ENCODE measurements at places on chromosomes 3 and 15.

DNA sequence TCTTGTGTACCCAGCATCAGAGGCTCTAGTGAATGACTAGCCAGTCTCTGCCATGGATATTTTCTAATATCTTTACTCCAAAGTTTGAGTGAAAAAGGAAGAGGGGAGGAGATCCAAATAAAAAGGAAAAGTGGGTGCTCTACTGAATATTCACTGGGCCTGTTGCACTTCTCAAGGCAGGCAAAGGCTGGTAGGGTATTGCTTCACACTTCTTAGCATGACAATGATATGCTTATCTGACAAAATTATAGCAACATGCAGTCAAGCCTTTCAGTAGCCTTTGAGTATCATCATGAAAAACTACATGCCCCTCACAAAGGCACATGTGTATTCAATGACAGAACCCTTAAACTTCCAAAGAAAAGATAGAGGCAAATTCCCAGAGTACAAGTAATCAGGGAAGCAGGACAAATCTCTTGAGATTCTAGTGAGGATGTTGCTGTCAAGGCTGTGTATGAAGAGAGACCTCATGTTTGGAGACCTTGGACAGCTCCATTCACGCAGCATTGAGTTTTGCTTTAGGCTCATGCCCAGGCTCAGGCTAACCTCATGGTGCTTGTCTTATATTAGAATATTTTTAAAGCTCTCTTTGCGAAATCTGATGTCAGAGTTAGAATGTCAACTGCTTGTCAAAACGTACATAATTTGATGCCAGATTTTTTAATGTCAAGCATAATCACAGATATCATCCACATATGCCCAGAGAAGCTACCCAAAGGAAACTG, 506.9 kb downstream of the OCA2 start:
- no peak for DNase-seq

DNA sequence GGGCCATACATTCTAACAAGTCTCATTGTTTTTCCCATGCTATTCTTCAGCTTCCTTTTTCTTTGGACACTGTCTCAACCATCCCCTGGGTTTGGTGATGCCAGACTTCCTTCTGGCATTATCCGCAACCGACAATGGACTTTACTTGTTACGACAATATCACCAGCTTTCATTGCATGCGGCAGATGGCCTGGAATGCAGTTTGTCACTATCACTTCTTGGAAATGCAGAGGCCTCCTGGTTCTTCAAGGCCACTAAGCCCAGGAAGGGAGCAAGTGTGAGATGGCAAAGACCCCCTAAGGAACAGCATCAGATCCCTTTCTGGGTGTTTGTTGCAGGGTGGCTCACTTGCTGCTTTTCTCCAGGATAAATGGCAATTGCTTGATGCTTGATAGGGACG, 128.6 kb downstream of the PTPRG start:
- no peak for DNase-seq

DNA sequence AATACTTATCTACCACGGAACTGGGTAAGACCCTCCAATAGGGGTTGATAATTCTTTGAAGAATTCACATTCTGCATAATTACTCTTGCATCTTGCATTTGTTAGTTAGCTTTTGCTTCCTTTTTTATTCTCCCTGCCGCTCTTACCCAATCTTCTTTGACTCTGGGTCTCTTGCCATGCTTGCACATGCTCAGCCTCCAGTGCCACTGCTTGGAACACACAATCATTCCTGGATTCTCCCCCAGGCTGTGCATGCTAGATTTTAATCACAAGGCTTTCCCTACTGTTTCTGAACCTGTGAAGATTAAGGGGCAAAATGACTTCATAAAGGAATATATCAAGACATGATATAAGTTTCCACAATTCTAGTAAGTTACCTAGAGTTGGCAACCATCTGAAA, 133.1 kb downstream of the IL1RAP start:
- no peak for DNase-seq

DNA sequence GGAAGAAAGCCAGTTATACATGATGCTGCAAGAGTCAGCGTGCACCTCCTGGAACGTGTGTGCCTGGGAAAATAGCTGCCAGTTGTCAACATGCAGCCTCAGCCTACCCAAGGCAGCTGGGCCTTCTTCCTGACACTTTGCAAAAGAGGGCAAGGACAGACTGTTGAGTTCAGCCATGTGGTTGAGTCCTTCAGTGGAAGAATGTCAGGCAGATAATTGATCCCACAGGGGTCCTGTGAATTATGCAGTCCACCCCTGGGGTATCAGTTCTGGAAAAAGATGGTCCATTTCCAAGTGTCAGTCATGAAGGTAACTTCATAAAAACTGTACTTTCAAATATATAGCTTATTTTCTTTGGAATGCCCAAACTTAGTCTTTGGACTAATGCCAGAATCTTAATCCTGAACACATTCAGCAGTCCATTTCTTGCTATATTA, 79.6 kb downstream of the ARNT2 start:
- no peak for DNase-seq

DNA sequence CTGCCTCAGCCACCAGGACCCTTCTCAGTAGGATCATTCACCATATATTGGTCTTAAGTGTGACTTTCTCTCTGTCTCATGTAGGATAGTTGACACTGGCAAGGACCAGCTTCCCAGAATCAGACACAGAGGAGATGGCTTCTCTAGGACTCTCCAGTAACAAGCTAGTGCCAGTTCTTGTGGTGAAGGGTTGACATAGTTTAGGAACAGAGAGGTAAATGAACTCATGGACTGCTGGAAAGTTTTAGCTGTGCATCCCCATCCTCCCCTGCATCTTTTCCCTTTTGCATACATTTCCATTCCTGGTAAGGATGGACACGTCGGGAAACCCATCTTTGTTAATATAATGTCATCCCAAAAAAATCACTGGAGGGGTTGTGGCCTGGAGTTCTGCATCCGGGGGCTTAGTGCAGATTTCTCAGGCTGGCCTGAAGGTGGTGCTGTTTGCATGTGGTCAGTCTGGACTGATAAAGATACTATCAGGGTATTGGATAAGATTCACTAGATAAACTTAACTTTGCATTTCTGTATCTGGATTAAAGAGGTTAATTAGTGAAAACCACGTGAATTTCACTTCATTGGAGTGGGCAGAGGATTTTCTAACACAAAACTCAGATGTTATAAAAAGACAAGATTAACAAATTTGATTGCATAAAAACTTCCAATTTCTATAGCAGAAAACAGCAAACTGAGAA, 110.8 kb downstream of the TBC1D2B start:
- DNase-seq: peak; percentile 65

DNA sequence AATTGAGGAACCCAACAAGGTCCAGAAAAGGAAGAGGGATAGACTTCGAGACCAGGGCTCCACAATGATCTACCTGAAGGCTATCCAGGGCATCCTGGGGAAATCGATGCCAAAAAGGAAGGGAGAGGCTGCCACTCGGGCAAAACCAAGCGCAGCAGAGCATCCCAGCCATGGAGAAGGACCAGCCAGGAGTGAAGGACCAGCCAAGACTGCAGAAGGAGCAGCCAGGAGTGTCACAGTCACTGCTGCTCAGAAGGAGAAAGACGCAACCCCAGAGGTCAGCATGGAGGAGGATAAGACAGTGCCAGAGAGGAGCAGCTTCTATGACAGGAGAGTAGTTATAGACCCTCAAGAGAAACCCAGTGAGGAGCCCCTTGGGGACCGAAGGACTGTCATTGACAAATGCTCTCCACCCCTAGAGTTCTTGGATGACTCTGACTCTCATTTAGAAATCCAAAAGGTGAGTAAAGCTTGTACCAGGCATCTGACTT, 12.0 kb downstream of the TATDN2 start:
- DNase-seq: no peak

DNA sequence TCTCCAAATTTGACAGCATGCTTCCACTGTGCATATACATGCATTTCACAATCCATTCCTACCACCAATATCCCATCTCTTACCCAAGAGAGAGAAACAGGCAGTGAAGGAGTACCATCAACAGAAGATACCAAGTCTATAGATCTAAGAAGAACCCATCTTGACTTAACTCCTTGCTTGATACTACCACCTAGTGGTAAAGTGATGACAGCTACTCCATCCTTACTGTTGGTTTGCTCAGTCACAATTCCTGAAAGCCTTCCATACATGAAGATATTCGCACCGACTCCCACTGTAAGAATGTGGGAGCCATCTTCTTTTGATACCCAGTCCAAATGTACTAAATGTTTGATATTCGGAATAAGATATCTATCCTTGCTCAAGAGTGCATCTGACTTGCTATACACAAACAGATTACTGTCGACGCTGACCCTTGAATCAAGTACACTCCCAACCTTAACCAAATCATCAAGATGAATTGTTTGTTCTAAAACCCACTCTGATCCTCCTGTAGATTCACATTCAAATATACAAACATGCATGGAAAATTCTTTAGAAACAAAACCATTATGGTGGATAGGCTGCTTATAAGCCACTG, 123.1 kb downstream of the DMXL2 start:
- DNase-seq: no peak

DNA sequence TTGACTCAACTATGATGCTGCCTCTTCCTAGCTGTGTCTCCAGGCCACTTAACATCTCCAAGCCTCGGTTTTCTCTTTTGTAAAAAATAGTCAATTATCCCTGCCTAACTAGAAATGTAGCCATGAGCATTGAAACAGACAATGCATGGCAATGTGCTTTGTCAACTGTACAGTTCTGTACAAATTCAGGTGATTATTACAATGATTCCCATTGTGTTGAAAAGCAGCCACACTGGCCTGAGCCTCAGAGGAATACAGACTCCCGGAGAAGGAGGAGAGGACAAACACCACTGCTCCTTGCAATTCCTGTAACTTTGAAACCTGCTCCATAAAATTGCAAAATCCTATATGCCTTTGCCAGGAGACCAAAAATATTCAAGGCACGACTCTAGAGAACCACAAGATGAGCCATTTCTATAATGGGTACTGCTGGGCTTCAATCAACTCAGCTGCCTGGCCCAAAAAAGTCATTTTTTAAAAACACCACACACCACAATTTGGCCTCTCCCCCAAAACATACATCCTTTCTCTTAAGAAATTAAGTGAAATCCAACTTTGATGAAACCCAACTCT, 28.6 kb downstream of the DAPK2 start:
- no peak for DNase-seq

- no peak for DNase-seq
Measured at GRCh38 chr15:29792426-29793159, 29.7 kb downstream of the TJP1 start.

GRCh38 chr15:68383161-68384074, 48.5 kb downstream of the ITGA11 start:
- DNase-seq: peak; percentile 59

GRCh38 chr15:71116366-71116765, 1.1 kb downstream of the THSD4 start:
- no peak for DNase-seq

GRCh38 chr15:73212424-73212823, 156.3 kb downstream of the HCN4 start:
- DNase-seq: no peak

DNA sequence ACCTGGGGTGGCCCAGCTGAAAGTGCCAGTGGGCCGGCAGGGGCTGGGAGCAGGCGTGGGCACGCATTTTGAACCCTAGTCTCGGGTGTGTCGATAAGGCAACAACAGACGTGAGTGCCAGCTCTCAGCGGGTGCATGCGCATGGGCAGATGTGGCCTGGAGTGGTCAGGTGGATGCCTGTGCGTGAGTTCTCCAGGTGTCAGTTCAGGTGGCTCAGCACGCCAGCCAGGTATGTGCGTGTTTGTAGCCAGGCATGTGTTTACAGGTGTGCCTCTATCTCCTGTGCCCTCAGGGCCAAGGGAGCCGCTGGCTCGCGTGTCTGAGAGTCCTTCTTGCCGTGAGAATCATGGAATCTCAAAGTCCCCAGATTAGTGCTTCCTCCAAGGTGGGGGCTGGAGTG, 14.8 kb downstream of the CYP1A2 start:
- no peak for DNase-seq

- DNase-seq: no peak
Measured at GRCh38 chr3:28081533-28081947, 159.9 kb upstream of the CMC1 start.

DNA sequence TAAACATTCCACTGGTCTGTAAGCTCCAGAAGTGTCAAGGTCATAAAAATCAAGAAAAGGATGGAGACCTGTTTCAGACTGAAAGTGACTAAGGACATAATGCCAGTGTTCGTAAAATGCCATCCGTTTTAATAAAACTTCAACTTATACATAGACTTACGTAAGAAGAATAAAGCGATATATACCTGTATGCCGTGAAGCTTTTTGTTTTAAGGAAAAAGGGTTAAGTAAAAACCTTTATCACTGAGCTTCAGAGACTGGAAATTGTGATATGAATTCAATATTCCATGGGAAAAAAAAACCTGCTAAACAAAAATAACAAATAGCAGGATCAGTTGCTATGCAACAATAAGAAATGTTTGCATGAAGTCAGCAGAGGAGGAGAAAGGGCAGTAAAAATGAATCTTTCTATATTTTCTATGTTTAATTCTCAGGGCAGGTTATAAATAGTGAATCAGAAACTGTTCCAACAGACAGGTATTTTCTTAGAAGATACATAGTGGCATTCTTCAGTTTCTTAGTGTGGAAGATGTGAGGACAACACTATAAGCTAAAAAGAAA, 42.5 kb downstream of the CHSY1 start:
- no peak for DNase-seq

DNA sequence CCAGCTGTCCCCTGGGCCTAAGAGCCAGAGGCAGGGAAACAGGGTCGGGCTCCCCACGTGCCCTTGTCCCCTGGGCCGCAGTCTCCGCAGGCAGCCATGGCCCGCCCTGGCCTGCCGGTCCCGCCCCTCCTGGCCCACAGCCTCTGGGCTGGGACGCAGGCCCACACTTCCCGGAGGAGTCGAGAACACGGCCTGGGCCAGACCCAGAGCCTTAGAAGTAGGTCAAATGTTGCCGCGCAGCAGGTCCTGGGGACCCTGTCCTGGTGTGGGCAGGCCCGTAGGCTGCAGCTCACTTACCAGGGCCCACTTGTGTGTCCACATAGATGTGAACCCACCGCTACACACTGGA, 4.3 kb upstream of the MYL3 start:
- no peak for DNase-seq

- no peak for DNase-seq
Measured at GRCh38 chr15:38557921-38558320, 6.7 kb downstream of the RASGRP1 start.

DNA sequence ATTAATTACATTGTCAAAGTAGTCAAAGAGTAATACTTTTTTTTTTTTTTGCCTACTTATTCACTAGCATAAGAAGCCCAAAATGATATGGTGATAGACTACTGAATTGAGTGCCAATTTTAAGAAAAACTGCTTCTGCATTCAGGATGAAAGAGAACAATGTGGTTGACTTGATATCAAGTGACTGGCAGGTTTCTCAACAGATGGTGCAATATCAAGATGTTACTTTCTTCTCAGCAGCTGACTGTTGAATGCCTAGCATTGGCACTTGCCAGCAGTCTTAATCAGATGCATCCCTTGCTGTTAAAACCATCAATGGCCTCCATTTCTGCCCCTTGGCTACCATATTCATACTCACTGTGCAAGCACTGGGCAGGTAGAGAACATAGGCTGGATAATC, 863.2 kb downstream of the GBE1 start:
- no peak for DNase-seq

DNA sequence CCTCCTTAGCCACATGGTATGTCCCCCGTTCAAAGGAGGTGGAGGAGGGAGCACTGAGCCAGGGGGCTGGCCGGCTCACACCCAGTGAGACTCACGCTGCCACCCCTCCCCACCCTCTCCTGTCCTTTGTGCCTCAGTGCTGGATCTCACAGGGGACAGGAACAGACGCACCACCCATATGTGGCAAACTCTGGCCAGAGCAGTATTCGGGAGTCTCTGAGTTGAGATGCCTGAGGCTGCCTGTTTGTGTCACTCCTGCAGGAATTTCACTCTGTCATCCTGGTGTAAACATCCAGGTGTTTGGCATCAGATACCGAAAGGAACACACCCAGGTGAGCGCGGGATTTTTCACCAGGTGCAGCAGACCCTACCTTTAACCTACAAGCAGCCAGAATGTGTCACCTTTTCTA, 25.7 kb downstream of the RGMA start:
- no peak for DNase-seq
